ENCODE measurements at places on chromosomes 6 and 20. TPM values are rescaled to one million over a fixed set of nuclear protein-coding genes. Genes with fewer than 3 reads are reported as not detected.

LPA gene
- total RNA-seq = not detected

PHACTR1 gene
- 0.53 TPM for total RNA-seq

SLC35F1 gene
- total RNA-seq = 0.05 TPM

JAG1 gene
- total RNA-seq = 0.30 TPM

PRR18 gene
- not detected for total RNA-seq

DNA sequence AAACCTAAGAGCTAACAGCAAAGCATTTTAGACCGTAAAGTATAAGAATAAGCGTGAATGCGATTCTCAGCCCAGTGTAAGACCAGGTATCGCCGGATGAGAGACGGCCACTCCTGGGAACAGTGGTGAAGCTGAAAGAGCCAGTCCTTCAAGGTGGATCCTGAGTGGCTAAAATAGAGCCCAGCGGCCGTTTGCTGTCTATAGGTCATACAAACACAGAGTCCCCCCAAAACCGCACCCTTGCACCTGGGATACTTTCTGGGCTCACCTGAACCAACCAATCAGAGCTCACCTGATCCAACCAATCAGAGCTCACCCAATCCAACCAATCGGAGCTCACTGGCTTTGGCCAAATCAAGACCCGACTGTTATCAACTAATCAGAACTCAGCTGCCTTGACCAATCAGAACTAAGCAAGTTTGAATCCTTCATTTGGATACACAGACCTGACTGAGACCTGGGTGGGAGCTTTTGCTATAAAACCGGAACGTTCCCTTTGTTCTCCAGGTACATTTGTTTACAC lies 248.2 kb downstream of the DLL1 start:
- no peak for DNase-seq

- DNase-seq = no peak
Measured at GRCh38 chr20:48831718-48832404, 4.1 kb upstream of the PREX1 start.

DNA sequence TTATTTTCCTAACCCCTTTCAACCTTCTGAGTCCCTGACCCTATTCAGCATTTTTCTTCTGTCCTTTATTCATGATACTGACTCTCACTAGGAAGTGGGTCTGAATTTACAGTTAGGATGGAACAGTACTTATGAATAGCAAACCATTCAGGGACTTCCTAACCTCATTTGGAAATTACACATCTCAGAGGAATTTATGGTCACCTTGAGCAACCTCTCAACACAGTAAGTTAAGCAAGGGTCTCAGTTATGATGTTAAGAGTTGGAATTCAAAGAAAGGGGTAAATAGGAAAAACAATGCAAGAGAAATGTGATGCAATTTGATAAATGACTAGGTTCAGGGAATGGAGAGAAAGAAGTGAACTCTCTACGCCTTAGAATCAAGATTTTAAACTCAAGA lies 97.3 kb downstream of the GPR6 start:
- DNase-seq = no peak

DNA sequence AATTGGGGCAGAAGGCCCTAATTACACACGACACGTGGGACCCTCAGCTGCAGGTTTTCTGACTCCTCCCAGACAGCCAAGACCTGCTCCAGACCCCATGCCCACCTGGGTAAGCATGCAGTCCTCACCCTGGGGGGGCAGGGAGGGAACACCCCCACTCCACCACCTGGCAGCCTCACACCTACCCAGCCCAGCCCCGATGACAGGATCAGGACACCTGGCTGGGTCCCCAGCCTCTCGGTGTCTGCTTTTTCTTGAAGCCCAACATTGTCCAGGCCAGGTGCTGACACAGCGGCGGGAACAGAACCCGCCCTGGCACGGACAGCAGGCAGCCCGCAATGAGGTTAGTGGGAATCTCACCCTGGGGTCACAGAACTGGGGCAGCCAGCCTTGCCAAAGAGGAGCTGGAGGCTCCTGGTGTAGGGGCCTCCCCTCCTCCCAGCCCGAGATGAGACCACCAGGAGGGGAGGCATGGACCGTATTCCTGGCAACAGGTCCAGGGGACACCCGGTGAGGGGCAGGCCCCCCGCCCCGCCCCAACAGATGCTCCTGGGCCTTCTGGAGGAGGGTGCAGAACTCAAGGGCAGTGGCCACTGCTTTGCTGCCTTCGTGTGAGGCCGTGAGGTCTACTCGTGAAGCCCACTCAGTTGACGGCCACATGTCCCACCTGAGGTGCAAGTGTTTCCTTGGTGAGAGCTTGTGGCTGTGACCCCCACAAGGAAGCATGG lies 103.8 kb downstream of the DLL1 start:
- no peak for DNase-seq

DNA sequence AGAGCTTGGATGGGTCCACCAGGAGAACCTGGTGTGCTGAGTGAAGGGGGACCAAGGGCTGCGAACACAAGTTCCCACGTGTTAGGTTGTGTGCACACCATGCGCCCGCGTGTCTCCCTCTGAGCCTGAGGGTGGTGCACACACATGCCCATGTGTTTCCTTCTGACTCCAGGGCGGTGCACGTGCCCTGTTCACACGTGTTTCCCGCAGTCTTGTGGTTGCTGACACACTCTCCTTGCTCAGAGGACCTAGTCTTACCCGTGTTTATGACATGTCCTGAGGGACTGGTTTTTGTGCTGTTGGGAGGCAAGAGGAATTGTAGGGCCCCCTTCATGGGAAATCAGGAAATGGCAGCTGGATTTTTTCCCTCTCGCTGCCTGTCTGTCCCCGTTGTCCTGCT lies 36.3 kb upstream of the PCMTD2 start:
- DNase-seq = no peak

- DNase-seq = no peak
Measured at GRCh38 chr20:8971669-8972316, 97.1 kb upstream of the PLCB4 start.

DNA sequence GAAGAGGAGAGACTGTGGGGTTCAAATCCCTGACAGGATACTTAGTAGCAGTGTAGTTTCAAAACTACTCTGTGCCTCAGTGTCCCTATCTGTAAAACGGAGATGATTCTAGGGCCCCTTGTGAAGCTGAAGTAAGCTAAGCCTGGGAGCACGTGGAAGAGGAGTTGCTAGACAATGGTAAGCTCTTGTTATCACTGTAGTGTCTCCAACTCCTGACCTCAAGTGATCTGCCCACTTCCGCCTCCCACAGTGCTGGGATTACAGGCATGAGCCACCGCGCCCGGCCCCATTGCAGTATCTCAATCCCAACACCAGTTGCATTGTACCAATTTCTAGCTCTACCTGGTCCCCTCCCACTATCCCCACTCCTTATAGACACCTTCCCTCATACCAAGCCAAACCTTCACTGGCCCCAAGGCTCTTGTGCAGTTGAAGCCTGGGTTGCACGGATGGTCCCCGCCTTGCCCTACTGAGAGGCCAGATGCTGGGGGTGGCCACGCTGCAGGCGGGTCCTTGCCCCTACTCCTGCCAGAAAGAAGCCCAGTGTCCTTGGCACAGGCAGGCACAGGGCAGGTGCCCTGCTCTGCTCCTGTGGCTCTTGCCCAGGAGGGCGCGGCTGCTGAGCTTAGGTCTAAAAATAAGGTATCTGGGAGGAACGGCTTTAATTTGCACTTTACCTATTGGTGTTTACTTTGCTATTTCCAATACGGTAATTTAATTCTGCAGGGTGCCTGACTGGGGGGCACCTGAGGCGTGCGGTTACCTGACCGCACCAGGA lies 118.1 kb downstream of the VEGFA start:
- no peak for DNase-seq

DNA sequence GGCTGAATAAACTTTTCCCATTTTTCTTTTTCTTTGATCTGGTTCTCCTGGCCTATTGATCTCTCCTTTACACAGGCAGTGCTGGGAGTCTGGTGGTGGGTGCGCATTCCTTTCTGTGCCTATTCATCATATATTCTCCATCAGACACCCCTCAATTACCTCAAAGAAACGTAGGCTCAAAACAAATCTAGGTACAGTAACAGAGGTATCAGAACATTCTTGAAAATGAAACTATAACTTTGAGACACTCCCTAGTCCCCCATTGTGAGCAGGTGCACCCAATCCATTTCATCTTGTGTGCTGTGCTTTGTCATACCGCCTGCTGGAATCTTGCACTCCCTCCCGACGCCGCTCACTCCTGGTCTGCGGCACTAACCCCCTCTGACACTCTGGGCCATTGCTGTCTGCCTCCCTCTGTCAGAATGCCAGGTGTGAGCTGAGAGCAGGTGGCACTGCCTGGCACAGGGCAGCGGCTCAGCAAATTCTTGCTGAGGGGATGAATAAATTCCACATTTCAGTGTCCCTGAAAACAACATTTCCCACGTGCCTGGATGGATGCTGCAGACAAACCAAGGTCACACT lies 303.4 kb upstream of the EXOC2 start:
- DNase-seq = no peak

DNA sequence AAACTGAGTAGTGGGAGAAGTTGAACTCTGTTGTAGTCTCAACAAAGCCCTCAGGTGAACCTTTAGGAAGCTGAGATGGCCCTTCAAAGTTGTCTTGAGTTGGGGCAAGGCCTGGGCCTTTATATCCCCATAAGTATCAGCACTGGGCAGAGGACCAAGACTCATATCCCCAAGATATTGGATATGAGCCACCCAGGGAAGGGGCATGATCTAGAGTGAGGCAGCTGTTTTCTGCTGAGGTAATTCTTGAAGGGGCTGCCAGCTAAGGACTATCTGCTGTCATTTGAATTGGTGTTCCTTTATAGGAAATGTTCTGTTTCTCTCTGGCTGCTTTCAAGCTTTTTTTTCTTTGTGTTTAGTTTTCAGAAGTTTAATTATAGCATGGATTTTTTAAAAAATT lies 140.7 kb upstream of the FLRT3 start:
- no peak for DNase-seq

DNA sequence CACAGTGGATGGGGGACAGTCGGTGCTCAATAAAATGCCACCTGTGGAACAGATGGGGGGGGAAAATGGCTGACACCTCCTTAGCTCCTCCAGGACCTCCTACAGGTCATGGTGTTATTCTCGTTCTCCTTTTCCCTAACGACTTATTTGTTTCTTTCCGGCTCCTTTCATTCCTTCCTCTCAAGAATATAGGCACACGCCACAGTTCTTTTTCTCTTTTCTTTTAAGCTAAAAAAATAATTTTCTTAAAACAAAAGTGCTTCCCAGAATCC lies 1.4 kb upstream of the RNASET2 start:
- DNase-seq = no peak

GRCh38 chr20:31691646-31692275 lies 30.9 kb downstream of the BCL2L1 start:
- no peak for DNase-seq

DNA sequence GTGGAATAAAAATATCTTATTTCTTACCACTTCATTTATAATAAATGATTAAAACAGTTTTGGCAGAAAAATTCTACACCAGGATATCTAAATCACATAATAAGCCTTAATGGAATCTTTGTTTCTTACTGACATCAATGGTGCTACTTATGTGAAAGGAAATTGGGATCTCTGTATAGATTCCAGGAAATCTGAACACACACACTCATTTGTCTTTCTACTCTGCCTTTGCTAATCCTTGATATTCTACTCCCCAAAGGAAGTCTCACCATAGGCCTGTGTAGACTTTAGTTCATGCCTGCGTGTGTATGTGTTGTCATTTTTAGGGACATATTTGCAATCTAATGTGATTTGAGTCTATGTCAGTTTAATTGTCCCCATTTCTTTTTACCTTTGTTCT lies 7.9 kb downstream of the ADGRB3 start:
- DNase-seq = no peak

DNA sequence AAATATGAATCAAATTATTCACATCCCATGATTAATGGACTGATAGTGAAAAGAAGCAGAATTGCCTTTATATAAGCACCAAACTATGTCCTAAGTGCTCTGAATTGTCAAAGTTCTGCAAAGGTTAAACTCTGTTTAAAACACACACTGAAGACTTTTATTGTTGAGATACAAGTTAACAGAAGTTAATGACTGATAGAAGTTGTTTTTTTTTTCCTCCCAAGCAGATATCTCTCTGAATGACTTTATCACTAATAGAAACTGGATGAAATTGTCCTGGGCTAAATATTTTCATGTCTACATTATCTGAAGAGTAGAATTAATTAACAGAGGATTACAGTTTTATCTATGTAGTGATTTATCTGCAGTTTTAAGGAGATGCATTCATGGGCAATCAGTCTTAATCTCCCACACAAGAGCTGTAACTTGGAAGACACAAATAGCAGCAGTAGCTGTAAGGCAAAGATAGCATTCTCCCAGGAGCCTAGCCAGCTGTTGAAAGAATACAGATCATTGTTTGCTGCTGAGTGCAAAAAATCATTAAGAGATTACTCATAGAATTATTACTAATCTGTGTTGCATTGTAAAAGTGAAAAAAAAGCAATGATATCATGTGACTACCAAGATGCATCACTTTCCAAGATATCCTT lies 49.9 kb downstream of the BMP5 start:
- DNase-seq = no peak

- no peak for DNase-seq
Measured at GRCh38 chr6:118558464-118559217, 10.5 kb downstream of the PLN start.

Measured in activated CD4-positive, alpha-beta memory T cell treated with anti-CD3 and anti-CD28 coated beads, Interleukin-2, amount 10 ng/mL, durations not matched to agents 7 days and 5 days (primary cell).